ENCODE measurements at places on chromosomes 11 and 22.

DNA sequence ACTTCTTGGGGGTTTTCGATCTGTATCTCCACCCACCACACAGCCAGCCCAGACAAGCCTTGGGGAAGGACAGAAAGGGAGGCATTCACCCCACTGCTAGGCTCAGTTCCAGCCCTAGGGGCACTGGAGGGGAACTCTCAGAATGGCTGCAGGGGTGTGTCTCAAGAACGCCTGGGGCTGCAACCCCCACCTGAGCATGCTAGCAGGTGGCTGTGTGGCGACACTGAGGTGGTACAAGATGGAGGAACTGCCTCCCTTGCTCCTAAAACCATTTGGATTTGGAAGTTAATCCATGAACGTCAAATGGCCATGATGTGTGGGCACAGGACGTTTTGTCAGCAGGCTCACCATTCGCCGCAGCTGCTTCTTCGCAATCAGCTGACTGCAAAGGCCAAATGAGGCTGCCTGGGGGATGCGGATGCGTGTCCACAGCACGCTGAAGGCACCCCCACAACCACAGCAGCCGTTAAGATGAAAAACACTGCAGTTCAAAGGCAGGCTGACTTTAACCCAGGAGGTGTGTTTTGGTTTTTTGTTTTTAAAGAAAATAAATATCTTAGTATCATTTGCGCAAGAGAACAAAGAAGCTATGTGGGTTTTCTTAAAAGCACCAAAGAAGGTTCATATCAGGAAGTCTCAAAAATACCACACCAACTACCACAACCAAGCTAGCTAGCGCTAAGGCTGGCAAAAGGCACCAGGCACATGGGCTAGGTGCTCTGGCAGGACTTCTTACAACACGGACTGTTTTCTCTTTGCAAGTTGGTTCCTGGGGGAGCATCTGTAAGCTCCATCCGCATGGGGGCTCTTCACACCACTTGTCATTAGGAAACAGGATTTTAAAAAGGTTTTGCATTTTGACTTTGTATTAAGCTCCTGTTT lies 22.2 kb upstream of the NAP1L4 start:
- no peak for DNase-seq

DNA sequence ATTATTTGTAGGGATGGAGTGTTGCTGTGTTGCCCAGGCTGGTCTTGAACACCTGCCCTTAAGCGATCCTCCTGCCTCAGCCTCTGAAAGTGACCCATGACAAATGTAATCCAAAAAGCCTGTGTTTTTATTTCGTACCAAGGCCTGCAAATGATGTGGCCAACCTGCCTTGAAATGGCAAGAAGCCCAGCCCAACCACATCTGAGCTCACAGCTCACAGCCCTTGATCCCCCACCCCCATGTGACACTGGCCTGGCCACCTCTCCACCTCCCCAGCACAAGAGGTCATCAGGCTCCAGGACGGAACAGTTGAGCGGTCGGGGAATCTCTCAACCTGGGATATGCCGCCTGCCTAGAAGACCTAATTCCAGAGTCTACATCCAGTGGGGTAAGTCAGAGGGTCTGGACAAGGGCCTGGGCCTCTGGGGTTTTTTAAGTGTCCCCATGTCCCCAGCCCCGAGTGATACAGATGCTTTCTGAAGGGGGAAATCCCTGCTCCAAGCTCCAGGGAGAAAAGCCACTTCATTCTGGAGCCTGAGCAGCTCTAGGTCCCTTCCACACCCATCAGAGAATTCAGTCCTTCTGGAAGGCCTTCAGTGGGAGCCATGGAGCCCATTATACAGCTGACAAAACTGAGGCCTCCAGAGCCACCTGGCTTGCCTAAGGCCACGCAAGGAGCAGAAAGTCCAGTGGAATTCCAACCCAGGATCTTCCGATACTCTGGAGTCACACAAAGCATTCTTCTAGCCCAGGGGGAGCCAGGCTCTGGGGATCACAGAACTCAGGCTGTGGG lies 70.7 kb downstream of the MN1 start:
- DNase-seq = no peak

GRCh38 chr11:96906476-96906875 lies 516.7 kb downstream of the JRKL start:
- no peak for DNase-seq

- no peak for DNase-seq
Observed at GRCh38 chr11:75147191-75147874, 3.6 kb upstream of the SLCO2B1 start.

DNA sequence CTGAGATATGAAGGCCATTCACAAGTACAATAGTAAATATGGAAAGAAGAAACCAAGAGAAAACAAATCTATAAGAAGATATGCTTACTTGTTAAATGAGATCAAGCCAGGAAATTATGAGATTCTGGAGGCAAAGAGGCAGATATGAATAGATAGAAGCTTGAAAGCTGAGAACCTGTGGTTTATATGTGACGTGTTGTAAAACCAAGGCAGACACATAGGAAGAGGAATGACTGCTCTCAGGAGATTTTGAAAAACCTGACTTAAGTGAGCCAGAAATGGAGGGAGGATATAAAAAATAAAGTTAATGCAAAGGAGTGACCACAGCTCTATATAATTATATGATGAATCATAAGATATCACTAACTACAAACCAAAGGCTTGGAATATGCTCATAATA lies 1160.5 kb upstream of the CNTN5 start:
- no peak for DNase-seq

- DNase-seq = no peak
Observed at GRCh38 chr22:23224846-23225245, 44.5 kb downstream of the BCR start.

- DNase-seq = peak; percentile 70
Observed at GRCh38 chr22:24134090-24134846, 47.0 kb upstream of the SUSD2 start.

GRCh38 chr11:43243927-43244326 lies 67.9 kb upstream of the API5 start:
- no peak for DNase-seq

DNA sequence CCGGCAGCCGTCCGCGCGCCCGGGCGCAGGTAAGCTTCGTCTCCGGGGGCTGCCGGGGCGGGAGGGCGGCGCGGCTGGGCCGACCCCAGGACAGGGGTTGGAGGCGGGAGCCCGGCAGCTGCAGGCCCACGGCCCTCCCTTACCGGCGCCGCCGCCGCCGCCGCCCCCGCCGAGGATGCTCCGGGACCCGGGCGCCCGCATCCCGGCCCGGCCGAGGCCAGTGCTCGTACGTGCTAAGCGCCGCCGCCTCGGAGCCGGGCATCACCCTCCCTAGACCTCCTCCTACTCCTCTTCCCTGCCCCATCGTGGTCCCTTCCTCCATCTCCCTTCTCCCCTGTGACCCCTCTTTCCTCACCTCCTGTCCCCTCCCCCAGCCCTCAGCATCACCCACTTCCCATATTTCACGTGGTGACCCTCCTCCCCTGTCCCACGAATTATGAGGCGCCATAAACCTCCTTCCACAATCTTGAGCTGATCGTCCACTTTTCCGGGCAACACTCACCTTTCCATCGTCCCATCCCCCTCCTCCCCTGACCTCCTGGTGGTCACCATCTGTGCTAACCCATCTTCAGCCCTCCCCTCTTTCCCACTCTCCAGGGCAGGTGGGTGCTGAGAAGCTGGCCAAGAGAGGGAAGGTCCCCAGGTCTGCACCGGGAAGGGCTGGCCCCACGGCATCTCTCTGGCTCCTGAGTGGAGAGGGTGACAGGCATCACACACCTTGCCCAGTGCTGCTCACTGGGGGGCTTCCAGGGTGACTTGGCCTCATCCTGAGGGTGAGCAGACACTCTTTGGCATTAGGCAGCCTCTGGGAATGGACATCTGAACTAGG lies 612 bp downstream of the ASPHD2 start:
- no peak for DNase-seq

DNA sequence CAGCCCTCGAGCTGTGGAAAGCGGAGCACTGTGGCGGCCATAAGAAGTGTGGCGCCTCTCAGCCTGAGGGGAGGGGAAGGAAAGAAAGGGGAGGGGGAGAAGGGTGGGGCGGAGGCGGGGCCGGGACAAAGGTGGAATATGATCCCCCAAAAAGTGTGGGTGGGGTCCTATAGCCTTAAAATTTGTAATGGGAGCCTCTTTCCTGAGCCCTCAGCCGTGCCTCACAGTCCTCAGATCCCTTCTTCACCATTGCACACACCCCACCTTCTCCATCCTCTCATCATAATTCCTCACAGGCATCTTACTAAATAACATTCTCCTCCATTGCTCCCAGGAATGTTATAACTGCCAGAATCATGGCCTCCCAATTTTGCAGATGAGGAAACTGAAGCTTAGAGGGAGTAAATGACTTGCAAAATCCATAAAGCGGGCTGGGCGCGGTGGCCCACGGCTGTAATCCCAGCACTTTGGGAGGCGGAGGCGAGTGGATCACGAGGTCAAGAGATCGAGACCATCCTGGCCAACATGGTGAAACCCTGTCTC lies 600 bp upstream of the RAB6A start:
- no peak for DNase-seq

- no peak for DNase-seq
Observed at GRCh38 chr22:42131562-42131961, 952 bp upstream of the CYP2D6 start.

- no peak for DNase-seq
Observed at GRCh38 chr11:12271241-12271640, 106.1 kb upstream of the PARVA start.

DNA sequence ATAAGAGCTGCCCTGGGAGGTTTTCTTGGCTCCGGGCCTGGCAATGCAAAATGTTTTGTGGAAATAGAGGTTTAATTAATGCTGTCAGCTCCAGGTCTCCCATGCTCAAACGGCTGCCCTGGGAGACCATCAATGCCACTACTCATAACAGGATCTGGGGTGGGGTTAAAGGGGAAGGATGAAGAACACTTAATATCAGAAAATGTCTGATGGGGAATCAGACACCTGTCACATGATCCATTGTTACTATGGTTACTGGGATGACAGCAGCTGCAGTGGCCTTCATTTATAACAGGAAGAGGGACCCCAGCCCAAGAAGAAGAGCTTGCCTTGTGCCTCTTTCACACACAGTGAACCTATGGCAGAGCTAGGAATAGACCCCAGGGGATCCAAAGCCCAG lies 2.2 kb upstream of the SYT13 start:
- DNase-seq = no peak

DNA sequence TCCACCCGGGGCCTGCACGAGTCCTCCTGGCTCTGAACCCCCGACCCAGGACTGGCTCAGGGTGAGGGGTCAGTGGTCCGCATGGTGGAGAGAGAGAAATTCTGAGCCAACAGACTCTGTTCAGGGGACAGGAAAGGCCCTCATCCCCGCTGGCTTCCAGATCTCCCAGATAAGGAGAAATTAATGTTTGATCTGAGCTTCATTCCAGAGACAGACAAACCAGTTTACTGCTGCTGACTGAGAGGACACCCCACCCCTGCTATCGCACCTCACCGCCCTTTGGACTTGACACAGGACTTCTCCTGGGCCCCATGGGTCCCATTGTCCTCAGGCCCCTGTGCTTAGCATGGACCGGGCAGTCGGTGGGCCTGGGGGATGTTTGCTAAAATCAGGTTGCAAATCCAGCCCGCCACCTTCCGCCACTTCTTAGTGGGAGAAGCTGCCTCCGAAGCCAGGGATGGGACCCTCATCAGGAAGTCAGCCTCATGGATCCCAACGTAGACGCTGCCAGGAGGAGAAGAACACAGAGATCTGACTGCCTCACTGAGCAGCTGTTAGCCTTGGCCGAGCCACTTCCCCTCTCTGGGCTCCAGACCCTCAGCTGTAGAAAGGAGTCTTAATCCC lies 11.2 kb upstream of the UPK3A start:
- DNase-seq = no peak

DNA sequence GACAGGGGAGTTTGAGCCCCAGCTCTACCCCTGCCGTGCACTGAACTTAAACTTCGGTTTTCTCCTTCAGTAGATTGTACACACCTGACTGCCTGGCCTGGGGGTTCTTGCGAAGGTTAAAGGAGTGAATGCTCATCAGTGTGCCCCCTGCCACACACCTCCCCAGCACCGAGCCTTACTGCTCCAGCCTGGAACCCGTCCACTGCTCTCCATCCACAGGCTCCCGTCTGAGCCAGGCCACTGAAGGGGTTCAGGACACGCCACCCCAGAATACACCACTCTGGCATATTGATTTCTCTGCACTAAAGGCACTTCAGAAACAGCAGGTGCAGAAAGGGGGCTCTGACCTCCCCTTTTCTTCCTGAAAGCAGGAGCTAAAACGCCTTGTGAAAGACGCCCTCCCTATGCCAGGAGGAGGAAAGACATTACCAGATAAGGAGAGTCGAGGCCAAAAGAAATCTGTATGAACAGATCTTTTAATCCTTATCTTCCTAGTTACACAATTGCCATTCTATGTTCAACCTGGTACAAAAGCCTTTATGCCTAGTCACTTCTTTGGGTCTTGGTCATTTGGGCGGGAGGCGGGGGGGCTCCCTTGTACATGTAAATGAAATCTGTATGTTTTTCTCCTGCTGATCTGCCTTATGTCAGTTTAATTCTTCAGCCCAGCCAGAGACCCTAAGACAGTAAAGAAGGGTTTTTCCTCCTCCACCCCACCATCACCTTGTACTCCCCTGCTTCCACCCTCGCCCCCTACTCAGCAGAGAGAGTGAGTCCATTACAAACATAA lies 1.9 kb upstream of the SSTR3 start:
- DNase-seq = no peak

- no peak for DNase-seq
Observed at GRCh38 chr11:102305352-102306047, 11.8 kb upstream of the BIRC3 start.

DNA sequence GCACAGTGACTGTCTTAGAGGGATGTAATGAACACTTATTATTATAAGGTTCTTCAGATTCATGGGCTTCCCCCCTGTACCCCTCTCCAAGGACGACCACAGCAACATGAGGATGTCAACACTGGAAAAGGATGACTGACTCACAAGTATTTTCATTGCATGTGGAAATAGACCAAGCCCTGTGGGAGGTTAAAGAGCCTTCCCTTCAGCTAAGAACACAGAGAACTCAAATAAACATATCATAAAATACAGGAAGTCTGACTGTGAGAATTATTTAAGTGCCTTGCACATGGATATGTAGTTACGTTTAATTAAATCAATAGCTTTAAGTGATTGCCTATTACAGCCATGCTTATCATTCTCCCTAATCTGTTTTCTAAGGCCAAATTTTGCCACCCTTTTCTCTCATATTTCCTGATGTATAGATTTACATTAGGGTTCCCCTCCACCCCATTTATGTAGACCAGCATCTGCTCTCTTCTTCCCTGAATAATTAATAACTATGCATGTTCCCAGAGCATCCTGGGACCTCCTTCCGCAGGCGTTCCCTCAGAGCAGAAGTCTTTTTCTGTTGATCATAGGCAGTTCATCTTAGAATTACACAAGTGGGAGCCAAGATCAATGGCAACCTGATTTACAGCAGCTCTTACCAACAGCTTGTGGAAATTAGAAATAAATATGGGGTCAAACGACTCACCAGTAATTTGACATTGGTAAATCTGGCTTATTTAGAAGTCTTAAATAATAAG lies 226.9 kb downstream of the OPCML start:
- no peak for DNase-seq

DNA sequence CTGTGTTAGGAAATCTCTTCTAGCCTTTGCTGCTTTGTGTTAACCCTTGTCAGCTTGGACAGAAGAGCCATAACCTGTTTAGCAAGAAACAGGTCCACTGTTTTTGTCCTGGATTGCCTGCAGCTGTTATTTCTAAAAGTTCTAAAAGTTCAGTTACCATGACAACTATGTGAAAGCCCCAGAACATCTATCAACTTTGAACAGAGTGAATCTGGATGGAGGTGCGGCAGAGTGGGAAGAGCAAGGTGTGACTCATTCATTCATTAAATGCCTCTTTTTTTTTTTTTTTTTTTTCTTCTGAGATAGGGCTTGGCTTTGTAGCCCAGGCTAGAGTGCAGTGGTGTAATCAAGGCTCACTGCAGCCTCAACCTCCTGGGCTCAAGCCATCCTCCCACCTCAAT lies 50.5 kb downstream of the RBX1 start:
- DNase-seq = no peak

GRCh38 chr11:69576069-69576782 lies 64.7 kb upstream of the CCND1 start:
- no peak for DNase-seq
